Activated naive CD8-positive, alpha-beta T cell treated with anti-CD3 and anti-CD28 coated beads for 36 hours (primary cell): ENCODE measurements at places on chromosomes 2 and 18. TPM values are rescaled to one million over a fixed set of nuclear protein-coding genes. Genes with fewer than 3 reads are reported as not detected.

DNA sequence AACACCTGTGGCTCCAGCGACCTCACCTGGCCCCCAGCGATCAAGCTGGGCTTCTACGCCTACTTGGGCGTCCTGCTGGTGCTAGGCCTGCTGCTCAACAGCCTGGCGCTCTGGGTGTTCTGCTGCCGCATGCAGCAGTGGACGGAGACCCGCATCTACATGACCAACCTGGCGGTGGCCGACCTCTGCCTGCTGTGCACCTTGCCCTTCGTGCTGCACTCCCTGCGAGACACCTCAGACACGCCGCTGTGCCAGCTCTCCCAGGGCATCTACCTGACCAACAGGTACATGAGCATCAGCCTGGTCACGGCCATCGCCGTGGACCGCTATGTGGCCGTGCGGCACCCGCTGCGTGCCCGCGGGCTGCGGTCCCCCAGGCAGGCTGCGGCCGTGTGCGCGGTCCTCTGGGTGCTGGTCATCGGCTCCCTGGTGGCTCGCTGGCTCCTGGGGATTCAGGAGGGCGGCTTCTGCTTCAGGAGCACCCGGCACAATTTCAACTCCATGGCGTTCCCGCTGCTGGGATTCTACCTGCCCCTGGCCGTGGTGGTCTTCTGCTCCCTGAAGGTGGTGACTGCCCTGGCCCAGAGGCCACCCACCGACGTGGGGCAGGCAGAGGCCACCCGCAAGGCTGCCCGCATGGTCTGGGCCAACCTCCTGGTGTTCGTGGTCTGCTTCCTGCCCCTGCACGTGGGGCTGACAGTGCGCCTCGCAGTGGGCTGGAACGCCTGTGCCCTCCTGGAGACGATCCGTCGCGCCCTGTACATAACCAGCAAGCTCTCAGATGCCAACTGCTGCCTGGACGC is 4.9 kb downstream of the GPR35 start:
- H3K27me3 ChIP-seq, result no peaks in the 10 kb centered on the region
- peaks cover 19% of the 10 kb centered on the region for H3K4me1 ChIP-seq
- no peak overlapping the region for H3K4me3 ChIP-seq
- no peak for DNase-seq
- H3K36me3 ChIP-seq, result peaks cover 8% of the 10 kb centered on the region

- no peak overlapping the region for H3K27ac ChIP-seq
- H3K4me1 ChIP-seq, result peaks cover 8% of the 10 kb centered on the region
- no peak overlapping the region for H3K4me3 ChIP-seq
- H3K36me3 ChIP-seq, result no peaks in the 10 kb centered on the region
These were observed 409.2 kb upstream of the HS6ST1 start for GRCh38 chr2:128727914-128728313.

DNA sequence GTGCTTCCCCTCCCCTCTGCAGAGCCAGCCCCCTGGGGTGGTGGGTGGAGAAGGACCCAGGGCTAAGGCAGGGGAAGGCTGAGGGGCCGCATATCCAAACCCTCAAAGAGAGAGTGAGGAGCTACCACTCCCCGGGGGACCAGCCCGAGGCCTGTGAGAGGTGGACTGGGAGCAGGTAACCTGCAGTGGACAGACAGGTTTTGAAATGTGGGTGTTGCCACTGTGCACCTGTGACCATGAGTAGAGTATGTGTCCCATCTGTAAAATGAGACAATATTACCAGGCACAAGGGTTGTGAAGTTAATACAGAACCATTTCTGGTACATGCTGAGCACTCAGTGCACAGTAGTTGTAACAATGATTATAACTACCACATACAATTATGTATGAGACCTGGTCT is 51.2 kb upstream of the POMC start:
- H3K27ac ChIP-seq, result no peak overlapping the region
- H3K4me1 ChIP-seq, result peaks cover 7% of the 10 kb centered on the region
- no peaks in the 10 kb centered on the region for H3K27me3 ChIP-seq
- no peak overlapping the region for H3K4me3 ChIP-seq

Gene TAF4B
- total RNA-seq, result 20.6 TPM

DNA sequence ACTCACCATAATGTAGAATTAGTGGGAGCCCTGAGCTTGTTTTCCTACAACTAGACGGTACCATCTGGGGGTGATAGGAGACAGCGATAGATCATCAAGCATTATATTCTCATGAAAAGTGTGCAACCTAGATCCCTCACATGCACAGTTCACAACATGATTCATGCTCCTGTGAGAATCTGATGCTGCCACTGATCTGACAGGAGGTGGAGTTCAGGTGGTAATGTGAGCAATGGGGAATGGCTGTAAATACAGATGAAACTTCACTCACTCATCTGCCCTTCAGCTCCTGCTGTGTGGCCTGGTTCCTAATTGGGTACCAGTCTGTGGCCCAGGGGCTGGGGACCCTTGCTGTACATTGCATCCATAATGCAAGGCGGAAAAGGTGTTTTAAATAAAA is 60.7 kb downstream of the USP34 start:
- H3K27me3 ChIP-seq, result no peaks in the 10 kb centered on the region
- H3K4me3 ChIP-seq, result no peak overlapping the region
- H3K4me1 ChIP-seq, result peaks cover 23% of the 10 kb centered on the region
- no peak for DNase-seq

DNA sequence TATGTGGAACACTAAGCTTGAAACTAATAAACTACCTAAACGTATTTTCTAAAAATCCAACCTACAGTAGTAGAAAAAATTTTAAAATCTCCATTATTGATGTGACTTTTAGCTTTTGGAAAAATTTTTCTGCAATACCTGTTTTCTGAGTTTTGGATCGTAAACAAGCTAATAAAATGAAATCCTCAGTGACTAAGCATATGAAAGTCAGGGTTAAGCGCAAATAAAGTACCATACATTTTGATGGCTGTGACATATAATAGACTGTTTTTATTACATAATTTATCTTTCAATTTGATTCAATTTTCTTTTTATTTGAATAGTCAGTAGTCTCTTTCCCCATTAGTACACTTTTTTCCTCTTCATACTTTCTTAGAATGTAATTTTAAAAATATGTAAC is 683.6 kb downstream of the NUP35 start:
- no peaks in the 10 kb centered on the region for H3K36me3 ChIP-seq
- no peak for DNase-seq
- H3K27me3 ChIP-seq, result no peaks in the 10 kb centered on the region
- H3K27ac ChIP-seq, result no peak overlapping the region
- no peak overlapping the region for H3K4me3 ChIP-seq
- no peaks in the 10 kb centered on the region for H3K4me1 ChIP-seq
